ENCODE measurements at places on chromosomes 1 and 21.

- no peak for DNase-seq
Measured at GRCh38 chr1:234582681-234583301, 27.2 kb downstream of the IRF2BP2 start.

GRCh38 chr1:155834296-155834926, 22.6 kb downstream of the GON4L start:
- peak; percentile 73 for DNase-seq

DNA sequence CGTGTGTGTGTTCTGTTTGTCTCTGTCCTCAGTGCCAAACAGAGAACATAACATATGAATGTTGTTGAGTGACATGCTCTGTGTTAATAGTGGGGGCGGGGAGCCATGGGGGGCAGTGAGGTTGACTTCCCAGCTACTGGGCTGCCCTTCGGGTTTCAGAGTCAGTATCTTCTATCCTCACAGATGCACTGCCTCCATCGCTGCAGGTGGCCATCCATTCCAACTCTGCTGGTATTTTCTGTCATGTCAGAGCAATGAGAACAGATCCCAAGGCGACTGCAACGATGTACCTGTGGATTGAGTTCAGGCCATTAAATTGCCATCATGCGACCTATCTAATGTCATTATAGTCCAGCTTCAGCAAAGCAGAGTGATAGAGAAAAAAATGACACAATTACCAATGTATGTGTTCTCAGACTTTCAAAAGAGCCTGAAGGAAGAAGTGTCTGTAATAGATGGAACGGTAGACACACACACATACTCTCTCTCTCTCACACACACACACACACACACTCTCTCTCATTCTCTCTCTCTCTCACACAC, 418.5 kb downstream of the RWDD3 start:
- no peak for DNase-seq

- peak; percentile 75 for DNase-seq
Measured at GRCh38 chr1:54335755-54336108, 70.5 kb downstream of the SSBP3 start.

GRCh38 chr1:83761167-83762038, 237.5 kb downstream of the TTLL7 start:
- DNase-seq = no peak

GRCh38 chr21:23968008-23968407, 1639.3 kb downstream of the MRPL39 start:
- no peak for DNase-seq

DNA sequence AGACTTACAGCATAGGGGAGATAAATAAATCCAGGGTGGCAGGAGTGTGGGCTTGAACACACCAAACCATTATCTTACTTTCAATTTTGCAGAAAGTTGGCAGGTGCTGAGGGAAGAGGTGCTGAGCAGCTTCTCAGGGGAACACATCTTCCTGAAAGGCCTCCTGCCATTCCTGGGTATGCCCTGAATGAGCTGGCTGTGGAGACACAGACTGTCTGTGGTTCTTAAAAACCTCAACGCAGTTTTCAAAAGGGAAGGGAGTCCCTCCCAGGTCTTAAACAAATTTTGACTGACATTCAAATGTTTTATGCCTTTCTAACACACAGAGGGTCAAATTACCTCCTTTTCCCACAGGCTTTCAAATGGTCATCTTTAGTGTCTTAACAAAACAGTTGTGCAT, 166.9 kb downstream of the TNFSF18 start:
- DNase-seq = no peak

- peak; percentile 57 for DNase-seq
Measured at GRCh38 chr1:76901158-76901767, 34.0 kb downstream of the ST6GALNAC5 start.

DNA sequence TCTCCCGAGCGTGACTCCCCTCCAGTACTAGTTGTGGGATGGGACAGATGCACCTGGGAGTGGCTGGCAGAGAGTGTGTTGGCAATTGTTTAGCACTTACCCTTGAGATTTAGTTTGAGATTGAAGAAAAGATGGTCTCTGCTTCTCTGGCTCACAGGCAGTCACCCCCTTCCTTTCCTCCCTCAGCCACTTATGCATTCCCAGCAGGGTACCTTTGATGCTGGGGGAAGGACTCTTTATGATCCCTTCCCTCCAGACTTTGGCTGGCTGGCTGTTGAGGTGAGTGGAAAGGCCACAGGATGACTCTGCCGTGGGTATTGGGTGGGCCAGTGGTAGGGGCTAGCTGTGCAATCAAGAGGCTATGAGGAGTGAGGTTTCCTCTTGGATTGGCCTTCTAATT, 236.8 kb downstream of the CAMTA1 start:
- DNase-seq = no peak

DNA sequence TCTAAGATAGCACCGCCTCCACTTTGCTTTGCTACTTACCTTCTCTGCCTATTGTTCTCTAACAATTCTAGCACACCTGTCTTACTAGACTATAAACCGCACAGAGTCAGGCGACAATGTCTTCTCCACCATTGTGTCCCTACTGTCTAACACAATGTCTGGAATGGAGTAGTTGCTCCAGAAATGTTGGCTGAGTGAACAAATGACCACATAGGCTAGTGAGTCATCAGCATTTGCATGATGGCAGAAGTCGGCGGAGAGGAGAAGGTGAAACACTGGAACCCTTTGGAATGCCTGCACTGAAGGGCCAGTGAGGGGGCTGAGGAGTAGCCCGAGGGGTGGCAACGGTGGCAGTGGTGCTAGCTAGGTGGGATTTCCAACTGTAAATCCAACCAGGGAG, 14.0 kb upstream of the PABPC4 start:
- DNase-seq = peak; percentile 47

DNA sequence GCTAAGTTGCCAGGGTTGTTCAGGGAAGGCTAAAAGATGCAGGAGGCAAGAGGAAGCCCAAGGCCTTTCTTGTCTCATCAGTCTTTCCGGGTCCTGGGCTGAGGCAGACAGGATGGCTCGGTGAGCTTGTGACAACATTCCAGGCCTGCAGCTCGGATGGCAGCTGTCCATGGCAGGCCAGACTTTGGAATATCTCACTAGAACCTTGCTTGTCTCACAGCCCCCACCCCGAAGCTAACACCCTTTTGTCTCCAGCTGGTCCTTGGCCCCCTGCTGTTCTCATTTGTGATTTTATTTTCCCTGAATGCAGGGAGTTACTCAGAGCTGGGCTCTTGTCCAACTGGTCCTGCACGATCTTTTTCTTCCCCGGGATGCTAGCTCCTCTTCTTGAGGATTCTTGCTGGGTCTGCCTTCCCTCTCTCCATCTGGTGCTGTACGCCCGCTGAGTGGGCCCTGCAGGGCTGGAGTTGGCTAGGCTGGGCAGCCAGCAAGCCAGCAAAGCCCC, 477.2 kb upstream of the CAMK1G start:
- peak; percentile 4 for DNase-seq

- no peak for DNase-seq
Measured at GRCh38 chr1:190252046-190252445, 225.6 kb downstream of the BRINP3 start.

- no peak for DNase-seq
Measured at GRCh38 chr1:57232500-57232899, 191.4 kb downstream of the DAB1 start.

GRCh38 chr1:237041795-237042525, at the start of gene RYR2:
RYR2 (plus strand) TSS chr1:237042184; CDS start chr1:237042522, 338 bp downstream.
- no peak for DNase-seq

- no peak for DNase-seq
Measured at GRCh38 chr1:3350506-3351261, 103.8 kb upstream of the ARHGEF16 start.

- peak; percentile 26 for DNase-seq
Measured at GRCh38 chr1:205706601-205707502, 26.5 kb upstream of the SLC45A3 start.

GRCh38 chr1:172781513-172782140, 122.7 kb downstream of the FASLG start:
- DNase-seq = no peak

DNA sequence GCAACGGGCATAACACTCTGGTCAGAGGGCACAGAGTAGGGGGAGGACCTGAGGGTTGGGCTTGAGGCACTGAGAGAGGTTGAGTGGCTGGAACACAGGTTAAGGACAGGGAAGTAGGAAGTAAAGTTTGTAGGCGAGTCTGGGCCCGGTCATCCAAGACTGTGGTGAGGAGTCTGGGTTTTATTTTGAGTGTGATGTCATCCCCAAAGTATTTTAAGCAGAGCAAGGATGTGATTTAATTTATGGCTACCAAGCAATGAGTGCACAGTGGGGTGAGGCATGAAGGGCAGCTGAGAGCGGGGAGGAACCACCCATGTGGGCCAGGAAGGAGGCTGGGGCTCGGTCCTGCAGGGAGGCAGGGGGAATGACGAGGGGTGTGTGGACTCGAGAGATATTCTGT, 11.2 kb upstream of the VWA5B1 start:
- DNase-seq = peak; percentile 84

- DNase-seq = peak; percentile 98
Measured at GRCh38 chr21:38310646-38311485, 54.1 kb downstream of the KCNJ15 start.

DNA sequence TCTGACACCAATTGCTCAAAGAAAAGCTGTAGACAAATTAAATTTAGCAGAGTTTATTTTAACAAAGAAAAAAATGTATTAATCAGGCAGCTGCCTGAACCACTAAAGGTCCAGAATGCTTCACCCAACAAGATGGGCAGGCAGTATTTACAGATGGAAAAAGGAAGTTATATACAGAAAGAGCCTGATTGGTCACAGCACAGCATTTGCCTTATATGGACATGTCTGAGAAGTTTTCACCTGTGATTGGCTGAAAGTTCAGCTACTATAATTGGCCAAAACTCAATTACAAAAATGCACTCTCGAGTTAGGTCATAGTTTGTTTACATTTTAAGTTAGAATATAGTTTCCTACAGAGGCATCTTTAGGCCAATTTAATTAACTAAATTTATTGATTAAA, 15.1 kb upstream of the FMO1 start:
- DNase-seq = no peak

GRCh38 chr1:92858564-92859399, 26.9 kb downstream of the RPL5 start:
- DNase-seq = peak; percentile 80

GRCh38 chr1:226764533-226764932, 25.5 kb upstream of the ITPKB start:
- no peak for DNase-seq

DNA sequence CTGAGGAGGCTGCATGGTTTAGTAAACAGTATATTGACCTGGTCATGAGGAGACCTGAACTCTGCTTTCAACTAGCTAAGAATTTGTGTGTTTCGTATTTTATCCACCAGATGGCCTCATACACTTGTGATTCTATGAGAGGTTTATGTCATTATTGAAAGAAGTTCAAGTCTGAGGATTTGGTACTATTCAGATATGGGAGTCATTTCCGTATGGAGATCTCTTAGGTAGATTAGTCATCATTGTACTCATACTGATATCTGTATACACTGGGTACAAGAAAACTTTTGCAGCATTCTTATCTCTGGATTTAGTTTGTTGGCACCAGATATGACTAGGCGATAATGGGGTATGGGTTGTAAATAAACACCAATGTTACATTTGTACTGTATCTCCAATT, 26.6 kb downstream of the ATF6 start:
- DNase-seq = peak; percentile 83

- DNase-seq = no peak
Measured at GRCh38 chr1:150973258-150973835, 1.3 kb downstream of the CERS2 start.

- DNase-seq = no peak
Measured at GRCh38 chr1:216144661-216145450, 278.4 kb downstream of the USH2A start.

- DNase-seq = peak; percentile 81
Measured at GRCh38 chr1:213327017-213327667, 276.1 kb downstream of the RPS6KC1 start.

GRCh38 chr1:180213401-180214170, 16.5 kb upstream of the LHX4 start:
- no peak for DNase-seq

DNA sequence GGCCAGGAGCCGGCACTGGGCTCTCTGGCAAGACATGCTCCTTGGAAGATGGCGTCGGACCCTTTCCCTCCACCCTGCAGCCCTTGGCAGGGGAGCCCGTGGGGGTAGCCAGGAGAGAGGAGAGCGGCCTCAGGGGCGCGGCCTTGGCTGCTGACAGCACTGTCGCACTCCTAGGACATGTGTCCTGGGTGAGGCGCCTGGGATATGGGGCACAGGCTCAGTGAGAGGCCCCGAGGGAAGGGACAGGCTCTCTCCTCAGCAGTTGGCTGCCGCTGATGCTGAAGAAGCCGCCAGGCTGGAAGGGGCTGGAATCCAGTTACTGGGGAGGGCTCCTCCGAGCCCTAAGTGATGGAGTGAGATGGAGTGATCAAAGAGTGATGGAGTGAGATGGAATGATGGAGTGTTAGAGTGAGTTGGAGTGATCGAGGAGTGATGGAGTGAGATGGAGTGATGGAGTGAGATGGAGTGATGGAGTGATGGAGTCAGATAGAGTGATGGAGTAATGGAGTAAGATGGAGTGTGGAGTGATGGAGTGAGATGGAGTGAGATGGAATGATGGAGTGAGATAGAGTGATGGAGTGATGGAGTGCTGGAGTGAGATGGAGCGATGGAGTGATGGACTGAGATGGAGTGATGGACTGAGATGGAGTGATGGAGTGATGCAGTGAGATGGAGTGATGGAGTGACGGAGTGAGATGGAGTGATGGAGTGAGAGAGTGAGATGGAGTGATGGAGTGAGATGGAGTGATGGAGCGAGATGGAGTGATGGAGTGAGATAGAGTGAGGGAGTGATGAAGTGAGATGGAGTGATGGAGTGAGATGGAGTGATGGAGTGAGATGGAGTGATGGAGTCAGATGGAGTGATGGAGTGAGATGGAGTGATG, 27.6 kb upstream of the PKP1 start:
- no peak for DNase-seq

GRCh38 chr1:16013220-16013907, 4.5 kb downstream of the HSPB7 start:
- peak; percentile 69 for DNase-seq

- DNase-seq = no peak
Measured at GRCh38 chr1:74811436-74812179, 78.7 kb downstream of the TYW3 start.

- no peak for DNase-seq
Measured at GRCh38 chr1:10649517-10650201, 146.8 kb downstream of the CASZ1 start.

DNA sequence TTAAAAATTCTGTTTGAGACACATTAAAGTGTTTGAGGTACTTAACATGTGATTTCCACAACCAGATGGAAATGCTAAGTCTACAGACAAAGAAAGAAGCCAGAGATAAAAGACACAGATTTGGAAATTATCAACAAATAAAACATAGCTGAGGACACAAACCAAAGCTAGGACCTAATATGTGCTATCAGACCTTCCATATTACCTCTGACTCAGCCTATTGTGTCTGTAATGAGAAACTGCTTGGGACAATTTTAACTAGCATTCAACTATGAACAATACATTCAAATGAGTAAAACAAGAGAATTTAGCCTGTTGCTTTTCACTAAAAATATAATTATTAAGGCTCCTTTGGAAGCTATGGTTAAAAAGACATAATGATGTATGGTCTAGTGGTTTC, 54.6 kb downstream of the WNT2B start:
- peak; percentile 24 for DNase-seq

GRCh38 chr1:66570196-66570595, 36.2 kb downstream of the SGIP1 start:
- peak; percentile 87 for DNase-seq

GRCh38 chr21:44337941-44338895, 972 bp downstream of the CFAP410 start:
- peak; percentile 59 for DNase-seq

GRCh38 chr1:156303241-156303640, 4.1 kb upstream of the VHLL start:
- DNase-seq = no peak

GRCh38 chr1:185733818-185734735, at the start of gene HMCN1:
HMCN1 (plus strand) TSS chr1:185734391; CDS start chr1:185734780, 389 bp downstream.
- DNase-seq = peak; percentile 59

Data from renal cortical epithelial cell (primary cell).